ENCODE measurements at places on chromosomes 12 and 14.

DNA sequence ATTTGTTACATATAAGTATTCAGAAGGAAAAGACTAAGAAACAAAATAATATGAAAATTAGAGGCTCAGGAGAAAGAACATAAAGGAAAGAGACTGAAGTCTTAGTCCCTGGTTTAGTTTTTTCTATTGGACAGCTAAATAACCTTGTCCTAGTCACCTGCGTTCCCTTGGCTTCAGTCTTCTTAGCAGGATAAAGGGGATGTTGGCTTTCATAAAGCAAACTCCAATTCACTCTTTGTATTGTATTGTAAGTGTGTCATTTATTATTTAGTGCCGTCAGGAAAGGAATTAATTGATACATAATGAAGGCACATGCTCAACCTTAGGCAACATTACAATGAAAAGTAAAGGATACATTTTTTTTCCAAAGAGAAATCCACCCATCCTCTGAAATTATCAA is 190.3 kb upstream of the PPFIA2 start:
- no peak for DNase-seq

DNA sequence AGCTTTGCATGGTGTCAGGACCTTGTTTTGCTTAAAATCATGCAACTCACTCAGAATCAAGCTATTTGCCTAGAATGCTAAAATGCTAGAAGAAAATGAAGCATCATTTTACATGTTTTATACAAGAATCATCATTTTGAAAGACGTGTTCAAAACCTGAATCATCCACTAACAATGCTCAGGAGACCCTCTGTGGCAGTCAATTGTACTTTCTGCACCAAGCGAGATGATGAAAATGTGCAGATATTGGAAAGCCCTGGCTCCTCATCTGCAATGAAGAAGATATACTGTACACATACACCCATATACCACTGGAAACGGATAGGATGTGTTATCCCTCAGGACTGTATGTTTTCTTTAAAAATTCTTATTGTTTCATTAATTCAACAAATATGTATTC is 92.7 kb downstream of the DYRK2 start:
- DNase-seq = no peak

DNA sequence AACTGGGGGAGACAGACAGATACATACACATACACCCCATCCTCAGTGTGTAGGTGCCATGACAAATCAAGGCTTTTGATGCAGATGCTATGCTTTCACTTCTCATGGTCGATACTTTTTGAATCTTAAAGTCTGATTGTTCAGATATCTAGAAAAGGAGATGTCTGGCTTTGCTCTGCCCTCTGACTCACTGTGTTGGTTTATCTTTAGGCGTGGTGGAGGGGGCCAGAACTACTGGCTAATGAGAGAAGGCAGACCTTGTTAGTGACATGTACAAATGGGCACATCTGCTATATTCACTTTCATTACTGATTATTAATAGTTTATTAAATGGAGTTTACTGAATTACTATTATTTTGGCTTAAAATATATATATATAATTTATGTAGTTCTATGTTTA is 444.3 kb upstream of the RGS6 start:
- DNase-seq = no peak

- no peak for DNase-seq
Measured at GRCh38 chr14:75025082-75025481, 22.4 kb downstream of the EIF2B2 start.
